ENCODE measurements at places on chromosomes 2 and 18.

- DNase-seq: no peak
These were observed 5.4 kb upstream of the ITGB6 start for GRCh38 chr2:160205505-160205904.

DNA sequence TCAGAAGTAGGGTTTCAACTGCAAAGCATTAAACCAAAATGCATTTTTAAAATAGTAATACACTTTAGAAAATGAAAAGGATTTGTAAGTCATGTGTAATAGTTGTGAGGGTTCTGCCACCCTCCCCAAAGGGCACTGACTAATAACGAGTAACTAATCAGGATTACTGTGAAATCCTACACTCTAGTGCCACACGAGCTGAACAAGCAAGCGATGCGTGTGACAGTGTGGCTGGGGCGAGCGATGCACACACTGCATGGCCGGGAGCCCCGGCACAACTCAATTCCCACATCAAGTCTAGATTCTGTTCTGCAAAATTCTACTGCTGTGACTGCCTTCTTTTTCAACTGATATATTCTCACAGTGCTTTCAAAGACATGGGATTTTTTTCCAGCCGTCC, 156.4 kb downstream of the SEPTIN10 start:
- no peak for DNase-seq

DNA sequence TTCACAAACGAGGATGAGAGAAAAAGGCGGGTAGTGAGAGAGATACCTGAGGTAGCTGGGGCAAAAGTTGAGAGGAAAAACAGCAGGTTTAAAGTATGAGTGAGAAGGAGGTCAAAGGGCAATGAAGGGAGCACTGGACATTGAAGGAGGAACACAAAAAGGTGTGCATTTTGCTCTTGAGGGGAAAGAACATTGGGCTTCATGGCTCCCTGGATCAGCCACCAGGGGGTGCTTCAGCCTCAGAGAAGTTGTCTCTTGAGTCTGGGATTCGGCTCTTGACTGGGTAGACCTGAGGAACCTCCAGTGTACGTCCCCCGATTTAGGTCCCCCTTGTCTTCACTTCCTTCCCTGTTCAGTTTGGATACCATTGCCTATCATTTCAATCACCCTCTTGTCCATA, 128.5 kb downstream of the RAPGEF4 start:
- DNase-seq: no peak

GRCh38 chr18:59024829-59025228, 114.9 kb upstream of the SEC11C start:
- DNase-seq: no peak

- no peak for DNase-seq
These were observed 20.4 kb downstream of the TGFBRAP1 start for GRCh38 chr2:105309147-105309545.

- no peak for DNase-seq
These were observed 75.4 kb upstream of the ST6GAL2 start for GRCh38 chr2:106961328-106961727.

GRCh38 chr2:1117569-1117968, 166.9 kb downstream of the SNTG2 start:
- no peak for DNase-seq

GRCh38 chr18:49814147-49814499, 790 bp upstream of the ACAA2 start:
- DNase-seq: no peak

DNA sequence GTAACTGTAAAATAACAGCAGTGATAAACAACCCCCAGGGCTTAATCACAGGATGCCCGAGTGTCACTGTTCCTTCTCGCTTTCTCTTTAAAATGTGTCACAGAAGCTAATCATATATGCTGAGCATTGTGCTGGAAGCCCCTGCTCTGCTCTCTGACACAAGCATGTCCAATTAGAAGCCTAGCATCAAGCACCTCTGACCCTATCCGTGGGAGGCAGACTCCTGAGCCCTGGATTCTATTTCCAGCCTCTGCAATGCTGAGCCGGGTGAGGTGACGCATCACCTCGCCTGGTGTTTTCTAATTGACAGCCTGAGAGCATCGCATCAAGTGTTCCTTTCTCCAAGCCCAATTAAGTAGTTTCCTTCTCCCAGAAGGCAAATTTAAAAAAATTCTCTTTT, 19.7 kb upstream of the SCG2 start:
- DNase-seq: no peak

DNA sequence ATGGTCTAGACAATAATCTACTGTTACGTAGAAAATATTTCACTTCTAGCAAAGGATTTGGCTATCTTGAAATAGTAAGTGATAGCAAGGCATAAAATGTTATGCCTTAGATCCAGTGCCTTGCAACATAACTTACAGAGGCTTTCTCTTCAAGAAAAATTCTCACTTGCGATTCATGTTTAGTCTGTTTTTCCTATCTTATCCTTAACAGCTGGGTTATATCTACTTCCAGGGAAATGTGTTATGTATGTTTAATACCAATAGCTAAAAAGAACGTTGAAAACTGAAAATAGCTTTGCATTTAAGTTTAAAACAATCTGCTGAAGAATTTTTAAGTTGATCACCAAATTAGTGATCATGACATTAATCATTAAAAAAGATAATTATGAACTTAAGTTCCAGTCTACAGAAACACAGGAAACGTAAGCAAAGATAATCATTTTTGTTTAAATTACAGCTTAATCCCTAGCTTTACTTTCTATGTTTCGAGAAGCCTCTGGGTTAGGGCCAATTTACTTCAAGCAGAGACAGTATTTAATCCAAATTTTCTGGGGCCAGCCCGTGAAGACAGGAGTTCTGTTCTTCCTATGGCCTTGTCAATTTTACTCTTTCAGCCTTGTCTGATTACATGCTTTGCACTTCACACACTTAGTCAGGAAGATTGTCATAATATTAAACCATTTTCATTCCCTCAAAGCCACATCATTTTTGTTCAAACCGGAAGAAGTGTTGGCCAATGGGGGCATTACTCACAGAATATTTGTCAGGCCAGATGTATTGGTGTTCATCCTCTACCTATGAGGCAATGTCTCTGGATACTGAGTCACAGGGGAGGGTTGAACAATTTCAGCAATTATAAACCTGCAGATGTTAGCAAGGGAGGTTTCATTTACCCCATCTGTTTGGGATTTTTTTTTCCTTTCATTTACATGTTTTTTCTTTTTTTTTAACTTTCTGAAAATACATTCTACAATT, 1132.9 kb upstream of the ZEB2 start:
- no peak for DNase-seq

DNA sequence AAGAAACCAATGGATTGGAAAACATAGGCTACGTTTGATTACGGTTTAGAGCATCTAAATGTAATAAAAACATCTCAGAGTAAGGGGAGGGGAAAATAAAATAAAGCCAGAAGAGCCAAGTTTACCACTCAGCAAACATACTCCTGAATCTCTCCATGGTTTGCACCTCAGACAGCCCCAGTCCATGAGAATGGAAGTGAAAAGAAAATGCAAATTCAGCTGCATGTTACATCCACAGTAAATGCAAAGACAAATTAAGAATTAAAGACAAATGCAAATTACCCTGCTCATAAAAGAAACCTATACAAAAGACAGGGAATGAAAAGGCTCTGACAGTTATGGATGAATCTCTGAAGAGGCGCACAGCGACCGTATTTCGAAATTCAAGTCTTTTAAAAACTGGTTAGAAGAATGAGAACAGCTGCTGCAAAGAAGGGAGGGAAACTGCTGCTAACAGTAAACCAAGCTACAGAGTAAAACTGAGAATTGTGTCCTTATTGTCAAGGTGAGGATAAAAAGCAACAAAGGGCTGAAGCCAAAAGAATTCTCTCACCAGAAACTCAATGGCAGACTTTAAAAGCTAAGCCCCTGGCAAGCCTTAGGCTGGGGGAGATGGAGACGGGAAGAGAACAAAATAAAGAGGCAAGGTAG, 197.9 kb upstream of the ACVR2A start:
- DNase-seq: no peak

DNA sequence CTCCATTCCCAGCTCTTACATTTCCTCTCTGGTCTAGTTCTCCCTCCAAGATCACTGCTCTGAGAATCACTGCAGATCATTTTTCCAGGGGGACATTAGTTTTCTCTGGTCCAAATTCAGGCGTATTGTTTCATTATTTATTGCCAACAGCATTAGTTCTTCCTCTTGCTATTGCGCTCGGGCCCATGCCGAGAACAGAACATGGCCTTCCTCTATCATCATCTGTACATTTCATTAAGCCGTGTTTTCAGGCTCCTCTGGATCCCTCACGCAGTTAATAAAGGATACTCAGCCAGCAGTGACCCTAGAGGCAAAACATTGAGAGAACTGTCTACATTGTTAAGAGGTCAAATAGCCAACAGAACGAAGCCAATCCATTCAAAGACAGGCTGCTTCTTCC, 63.9 kb downstream of the CCBE1 start:
- DNase-seq: no peak

DNA sequence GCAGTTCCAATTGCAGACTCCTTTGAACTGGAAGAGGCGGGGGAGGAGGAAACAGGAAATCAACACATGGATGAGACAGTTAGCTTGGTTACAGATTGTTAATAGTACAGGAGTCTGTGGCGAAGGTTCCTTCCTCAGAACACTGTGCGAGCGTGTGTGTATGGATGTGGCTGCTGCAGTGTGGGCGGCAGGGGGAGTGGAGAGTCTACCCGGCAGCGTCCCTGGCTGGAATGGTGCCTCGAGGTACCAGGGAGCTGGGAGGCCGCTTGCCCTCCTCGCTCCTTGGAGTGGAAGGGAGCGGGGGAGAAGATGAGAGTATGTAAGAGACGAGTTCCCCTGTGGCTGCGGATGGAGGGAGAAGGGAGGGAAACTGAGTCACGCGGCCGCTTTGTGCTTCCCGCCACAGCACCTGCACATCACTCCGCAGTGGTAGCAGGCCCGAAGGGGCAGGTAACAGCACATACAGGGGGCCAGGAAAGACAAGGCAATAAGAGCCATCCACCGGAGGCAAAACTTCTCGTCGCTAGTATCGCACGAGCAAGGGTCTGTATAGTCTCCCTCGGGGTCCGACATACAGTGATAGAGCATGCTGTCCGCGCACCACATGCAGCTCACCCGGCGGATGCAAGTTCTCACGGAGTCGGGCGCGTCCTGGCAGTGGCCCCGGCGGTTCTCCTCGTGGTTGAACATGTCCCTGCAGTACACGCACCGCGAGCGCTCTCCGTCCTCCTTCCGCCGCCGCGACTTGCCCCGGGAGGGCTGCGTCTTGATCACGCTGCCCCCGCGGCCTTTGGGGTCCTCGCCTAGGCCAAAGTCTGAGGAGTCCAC, 85.7 kb downstream of the ACTR2 start:
- no peak for DNase-seq

DNA sequence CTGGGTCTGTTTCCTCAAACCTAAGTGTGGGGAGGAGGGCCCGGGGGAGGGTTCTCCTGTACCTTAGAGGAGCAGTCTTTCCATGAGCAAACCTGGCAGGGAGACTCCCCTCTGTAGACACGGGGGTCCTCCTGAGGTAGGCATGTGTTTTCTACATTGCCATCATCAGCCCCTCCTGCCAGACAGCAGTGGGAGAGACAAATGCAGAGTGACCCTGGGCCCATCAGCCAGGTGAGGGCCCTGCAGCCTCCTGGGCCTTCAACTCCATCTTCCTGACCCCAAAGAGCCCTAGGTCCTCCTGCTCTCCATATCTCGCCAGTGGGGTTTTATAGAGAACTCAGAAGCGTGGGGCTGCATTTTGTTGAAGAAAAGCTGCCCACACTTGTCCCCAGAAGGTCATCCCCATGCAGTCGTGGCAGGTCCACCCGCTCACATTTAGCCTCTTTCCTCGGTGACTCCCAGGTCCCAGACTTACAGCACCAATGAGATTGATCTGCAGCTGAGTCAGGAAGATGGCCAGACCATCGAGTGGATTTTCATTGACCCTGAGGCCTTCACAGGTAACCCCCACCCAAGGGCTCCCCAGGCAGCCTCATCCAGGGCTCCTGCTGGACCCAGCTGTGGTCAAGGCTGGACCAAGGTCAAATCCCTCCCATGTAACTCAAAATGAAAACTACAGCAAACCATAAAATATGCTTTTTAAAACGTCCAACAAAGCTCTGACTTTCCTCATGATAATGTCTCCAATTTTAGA, 2.6 kb downstream of the CHRNG start:
- no peak for DNase-seq

- no peak for DNase-seq
These were observed 184.9 kb downstream of the PDE1A start for GRCh38 chr2:182241936-182242335.

GRCh38 chr2:95315801-95316411, 18.8 kb downstream of the KCNIP3 start:
- no peak for DNase-seq

- DNase-seq: no peak
These were observed 3.7 kb downstream of the NEURL3 start for GRCh38 chr2:96501471-96501874.

All from NCI-H2081 treated with DMSO at 0.1 percent for 48 hours (cell line).